CD4-positive, alpha-beta T cell treated with Interleukin-2 at 100 ng/mL for 4 hours (primary cell): ENCODE measurements at places on chromosomes 4 and X.

DNA sequence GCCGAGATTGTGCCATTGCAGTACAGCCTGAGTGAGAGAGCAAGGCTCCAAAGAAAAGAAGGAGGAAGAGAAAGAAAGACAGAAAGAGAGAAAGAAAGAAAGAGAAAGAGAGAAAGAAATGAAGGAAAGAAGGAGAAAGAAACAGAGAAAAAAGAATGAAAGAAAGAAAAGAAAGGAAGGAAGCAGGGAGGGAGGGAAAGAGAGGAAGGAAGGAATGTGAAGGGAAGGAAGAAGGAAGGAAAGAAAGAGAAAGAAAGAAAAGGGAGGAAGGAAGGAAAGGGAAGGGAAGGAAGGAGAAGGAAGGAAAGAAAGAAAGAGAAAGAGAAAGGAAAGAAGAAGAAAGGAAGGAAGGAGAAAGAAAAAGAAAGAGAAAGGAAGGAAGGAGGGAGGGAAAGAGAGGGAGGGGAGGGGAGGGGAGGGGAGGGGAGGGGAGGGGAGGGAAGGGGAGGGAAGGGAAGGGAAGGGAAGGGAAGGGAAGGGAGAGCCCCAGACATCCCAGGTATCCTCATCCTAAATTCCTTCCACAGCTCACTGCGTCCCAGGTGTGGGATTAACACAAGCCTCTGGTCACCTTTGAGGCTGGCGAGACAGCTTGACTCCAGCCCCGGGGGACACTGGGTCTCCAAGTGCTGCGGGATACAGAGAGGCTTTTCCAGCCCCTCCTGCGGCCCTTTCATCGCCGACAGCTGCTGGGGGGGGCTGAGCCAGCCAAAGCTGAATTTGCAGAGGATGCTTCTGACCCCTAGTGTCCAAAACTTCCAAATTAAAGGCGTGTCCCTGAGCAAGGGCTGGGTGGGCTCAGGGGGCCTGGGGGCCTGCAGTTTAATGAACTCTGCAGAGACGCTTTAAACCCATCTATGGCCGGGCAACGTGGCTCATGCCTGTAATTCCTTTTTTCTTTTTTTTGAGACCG, 24.2 kb upstream of the CSF2RA start:
- peak; percentile 18 for DNase-seq

DNA sequence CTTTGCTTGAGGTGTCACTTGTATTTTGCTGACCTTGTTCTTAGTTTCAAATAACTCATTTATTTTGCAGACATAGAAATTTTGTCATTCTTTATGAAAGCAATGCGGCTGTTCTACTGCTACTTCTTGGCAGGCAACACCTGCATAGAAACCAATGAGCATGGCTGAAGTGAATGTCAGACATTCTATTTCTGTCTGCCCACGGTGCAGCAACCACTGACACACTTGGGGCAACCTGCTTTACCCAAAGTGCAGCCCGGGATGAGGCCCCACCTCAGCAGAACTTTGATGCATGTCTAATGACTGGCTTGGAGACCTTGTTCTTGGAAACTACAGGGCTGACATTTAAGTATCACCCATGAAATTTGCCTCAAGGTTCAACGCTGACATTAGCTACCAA, 93.6 kb downstream of the RBM47 start:
- no peak for DNase-seq

DNA sequence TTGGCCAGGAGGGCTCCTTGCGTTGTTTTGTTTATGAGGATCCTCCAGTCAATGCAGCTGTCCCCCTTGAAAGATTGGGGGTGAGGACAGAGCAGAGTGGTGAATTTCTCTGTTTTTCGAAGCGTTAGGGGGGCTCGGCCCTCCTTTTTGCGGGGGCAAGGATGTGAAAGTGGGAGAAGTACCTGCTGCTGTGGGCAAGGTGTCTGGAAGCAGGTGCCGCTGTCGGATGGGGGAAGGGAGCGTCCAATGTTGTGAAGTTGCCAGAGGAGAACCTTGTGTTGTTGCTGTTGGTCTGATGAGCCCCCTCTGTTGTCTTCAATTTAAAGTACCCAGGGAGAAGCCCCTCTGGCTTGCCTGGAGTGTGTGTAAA, 613 bp downstream of the GLRB start:
- DNase-seq = no peak

DNA sequence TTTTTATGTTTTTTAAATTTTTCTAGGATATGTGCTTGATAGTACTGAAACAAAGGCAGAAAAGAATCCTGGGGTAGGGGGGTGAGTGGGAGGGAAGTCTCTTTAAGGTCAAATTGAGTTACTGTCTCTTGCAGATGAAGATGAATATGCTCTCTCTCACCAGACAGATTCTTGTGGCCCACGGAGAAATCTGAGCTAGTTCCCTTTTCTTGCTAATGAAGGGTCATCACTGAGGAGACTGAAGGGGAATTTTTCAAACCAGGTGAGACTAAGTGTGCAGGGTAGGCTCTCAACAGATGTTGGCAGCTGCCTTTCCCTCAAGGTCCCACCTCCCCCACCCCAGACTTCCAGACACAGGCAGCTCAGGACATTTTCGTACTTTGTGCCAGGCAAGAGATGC, 21.5 kb downstream of the FAM9C start:
- DNase-seq = no peak

- no peak for DNase-seq
These were observed 25.2 kb upstream of the NPFFR2 start for GRCh38 chr4:72006586-72006985.
